ENCODE measurements at places on chromosomes 1 and 21.
A peak's percentile ranks its signal among the peaks of the same experiment; 100 is the strongest.

- no peak for DNase-seq
Measured at GRCh38 chr1:99784809-99785255, 18.4 kb upstream of the FRRS1 start.

DNA sequence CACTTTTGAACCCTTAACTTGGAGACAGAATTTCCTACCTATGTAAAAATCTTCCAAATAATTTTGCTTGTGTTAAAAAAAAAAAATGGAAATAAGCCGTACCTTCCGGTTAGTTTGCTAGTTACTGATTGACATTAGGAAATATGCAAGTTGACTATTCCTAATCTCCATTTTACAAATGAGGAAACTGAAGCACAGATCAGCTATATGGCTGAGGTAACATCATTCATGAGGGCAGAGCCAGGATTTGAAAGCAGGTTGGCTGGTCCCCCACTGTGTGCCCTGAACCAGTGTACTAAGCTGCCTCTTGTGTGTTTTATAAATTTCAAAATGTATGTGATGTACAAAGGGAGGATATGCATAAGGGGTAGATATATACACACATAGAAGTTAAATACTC, 29.6 kb downstream of the BACE2 start:
- DNase-seq = no peak

DNA sequence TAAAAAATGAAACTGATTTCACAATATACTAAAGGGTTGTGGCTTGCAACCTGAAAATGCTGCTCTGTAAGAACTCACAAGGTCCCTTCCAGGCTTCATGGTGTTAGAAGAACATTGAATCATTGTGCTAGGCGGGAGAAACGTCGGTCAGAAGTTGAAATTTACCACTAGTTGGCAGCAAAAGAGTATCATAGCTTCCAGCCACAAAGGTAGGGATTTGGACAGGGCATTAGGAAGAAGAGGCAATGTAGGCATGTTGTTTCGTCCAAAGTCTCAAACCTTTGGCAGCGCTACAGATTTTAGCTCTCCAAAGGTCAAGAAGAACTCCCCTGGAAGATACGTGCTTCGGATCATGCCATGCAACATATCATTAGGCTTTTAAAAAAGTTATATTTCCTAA, 62.5 kb upstream of the ZP4 start:
- DNase-seq = no peak

DNA sequence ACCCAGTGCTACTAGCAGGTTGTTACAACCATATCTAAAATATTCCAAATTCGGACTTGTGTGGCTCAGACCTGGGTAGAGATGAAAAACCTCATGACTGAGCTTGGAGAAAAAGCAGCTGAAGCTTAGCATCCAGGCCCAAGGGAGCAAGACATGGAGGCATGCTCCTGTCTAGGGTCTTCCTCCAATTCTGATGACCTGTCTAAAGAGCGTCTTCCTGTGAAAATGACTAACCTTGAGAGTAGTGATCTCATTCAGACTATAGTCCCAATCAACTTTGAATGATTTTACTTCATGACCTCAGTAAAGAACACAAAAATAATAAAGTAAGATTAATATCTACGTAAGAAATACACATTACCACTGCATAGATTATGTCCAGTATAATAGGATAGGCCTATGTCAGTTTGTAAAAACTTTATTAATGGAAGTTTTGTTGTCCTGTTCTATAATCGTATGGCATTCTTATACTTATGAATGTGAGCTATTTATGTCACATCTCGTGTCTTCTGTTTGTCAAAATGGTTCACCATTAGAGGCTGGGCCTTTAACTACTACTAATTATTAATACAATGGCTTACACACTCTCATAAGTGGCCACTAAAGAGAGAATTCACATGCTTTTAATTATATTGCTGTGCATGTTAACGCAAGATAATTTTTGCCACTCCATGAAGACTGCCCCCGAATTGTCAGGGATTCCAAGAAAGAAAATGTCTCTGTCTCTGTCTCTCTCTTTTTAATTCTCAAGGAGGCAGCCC, 201.3 kb downstream of the NCAM2 start:
- no peak for DNase-seq

GRCh38 chr21:24428591-24429199, 1178.6 kb downstream of the MRPL39 start:
- DNase-seq = no peak

DNA sequence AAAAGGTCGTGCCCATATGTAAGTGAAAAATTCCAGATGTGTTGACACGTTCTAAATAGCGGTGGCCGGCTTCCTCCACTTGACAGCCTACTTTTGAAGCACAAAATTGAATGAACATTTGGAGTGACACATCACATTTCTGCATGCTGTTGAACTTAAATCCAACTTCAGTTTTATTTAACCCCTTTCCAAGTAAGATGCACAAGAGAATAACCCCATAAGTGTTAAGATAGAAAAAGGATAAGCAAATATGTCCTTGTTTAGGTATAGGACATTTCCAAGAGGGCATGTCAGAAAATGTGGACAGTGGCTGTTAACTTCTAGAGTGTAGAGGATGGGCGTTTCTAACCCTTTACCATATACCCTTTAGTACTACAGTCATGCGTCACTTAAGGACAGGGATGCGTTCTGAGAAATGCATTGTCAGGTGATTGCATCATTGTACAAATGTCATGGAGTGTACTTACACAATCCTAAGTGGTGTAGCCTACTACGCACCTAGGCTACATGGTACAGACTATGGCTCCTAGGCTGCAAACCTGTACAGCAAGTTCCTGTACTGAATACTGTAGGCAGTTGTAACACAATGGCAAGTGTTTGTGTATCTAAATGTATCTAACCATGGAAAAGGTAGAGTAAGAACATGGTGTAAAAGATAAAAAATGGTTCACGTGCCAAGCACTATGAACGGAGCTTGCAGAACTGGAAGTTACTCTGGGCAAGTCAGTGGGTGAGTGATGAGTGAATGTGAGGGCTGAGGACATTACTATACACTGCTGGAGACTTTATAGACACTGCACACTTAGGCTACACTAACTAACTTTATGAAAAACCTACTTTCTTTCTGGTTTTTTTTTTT, 9.3 kb upstream of the FAM89A start:
- DNase-seq = no peak

GRCh38 chr1:68173936-68174737, 58.2 kb downstream of the WLS start:
- DNase-seq = no peak

GRCh38 chr1:28582248-28582615, 9.8 kb upstream of the RAB42 start:
- DNase-seq = no peak

GRCh38 chr1:45359882-45360513, 19.8 kb upstream of the MUTYH start:
- no peak for DNase-seq

DNA sequence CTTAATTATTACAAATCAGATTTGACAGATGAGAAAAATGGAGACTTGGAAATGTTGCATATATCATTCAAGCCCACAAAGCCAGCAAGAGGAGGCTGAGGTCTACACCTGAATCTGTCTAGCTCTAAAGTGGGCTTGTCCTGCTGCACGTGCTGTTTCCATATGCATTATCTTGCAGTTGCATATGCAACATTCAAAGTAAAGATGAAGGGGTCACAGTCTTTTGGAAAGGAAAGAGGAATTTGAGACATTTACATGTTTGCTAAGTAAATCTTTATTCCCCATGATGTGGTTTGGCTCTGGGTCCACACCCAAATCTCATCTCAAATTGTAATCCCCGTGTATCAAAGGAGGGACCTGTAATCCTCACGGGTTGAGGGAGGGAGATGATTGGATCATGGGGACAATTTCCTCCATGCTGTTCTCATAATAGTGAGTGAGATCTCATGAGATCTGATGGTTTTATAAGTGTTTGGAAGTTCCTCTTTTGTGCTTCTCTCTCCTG, 98.3 kb downstream of the BACH1 start:
- DNase-seq = no peak

GRCh38 chr1:147633759-147634158, 36.6 kb downstream of the ACP6 start:
- DNase-seq = no peak

DNA sequence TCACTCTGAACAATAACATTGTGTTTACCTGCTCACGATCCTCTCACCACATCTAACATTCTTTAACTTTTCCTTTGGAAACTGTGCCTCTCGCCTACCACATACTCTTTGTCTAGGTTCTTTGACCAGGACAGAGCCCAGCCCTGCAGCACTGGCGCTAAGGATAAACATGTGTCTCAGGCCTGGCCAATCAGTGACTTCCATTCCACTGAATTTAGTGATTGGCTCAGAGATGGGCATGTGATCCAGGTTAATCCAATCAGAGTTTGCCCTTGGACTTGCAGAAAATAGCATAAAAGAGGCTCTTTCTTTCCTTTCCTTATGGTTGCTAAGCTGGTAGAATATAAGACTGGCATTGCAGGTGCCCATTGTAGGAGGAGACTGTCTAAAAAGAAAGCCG, 605.7 kb downstream of the MATN1 start:
- DNase-seq = no peak

DNA sequence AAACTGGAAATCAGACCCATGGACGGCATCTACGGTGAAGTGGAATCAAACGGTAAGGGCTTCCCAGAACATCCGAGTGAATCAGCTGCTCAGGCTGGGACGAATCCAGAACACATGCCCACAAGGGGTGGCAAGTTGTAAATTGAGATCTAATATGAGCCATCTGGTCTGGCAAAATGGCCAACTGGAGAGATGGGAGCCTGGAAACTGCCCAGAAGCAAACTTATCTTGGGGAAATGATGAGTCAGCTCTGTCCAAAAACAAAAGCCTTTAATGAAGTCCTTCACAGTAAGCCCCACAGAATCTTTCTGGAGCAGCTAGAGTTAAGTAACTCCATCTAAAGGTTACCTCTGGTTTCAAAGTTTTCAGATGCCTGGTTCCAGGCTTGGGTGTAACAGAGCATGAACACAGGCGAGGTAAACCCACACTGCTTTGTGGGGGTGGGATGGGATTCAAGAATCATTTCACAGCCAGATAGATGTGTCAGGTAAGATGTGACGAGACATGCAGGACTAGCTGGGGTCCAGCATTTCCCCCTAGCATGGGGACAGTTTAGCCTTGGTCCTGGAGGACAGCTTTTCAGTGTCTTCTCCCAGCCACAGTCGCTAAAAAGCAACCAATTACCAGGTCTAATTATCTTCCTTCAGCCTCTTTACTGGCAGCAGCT, 10.5 kb upstream of the SRP9 start:
- DNase-seq = peak; percentile 76

GRCh38 chr1:201285846-201286245, 2.5 kb downstream of the PKP1 start:
- DNase-seq = no peak

DNA sequence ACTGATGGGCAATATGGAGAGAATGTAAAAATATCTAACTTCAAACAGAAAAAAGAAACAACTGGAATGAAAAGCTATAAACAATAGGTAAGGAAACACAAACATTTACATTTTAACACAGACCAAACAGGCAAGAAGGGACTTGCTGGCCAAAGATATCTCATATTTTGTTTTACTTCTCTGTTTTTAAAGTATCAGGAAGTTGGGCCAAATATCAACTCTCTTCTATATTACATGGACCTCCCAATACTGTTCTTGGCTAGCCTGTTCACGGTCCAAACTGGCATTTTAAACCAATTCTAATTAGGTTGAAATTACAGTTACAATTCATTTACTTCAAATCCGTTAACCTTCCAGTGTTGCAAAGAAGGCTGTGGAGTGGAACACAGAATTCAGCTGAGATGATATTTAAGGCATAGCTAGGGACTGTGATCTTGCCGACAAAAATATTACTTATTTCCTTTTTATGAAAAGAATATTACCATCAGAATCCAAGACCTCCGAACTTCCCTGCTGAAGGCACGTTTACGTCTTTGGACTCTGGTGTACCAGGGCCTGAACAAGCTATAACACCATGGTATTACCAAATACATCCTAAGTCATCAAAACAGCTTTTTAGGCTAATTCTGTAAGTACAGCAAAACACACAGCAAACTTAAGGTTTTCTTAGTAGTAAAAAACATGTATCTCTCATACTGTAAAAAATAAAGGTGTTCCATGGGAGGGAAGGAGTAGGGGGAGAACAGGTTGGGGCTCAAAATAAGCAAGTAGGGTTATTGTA, 165.4 kb downstream of the RUNX1 start:
- no peak for DNase-seq

GRCh38 chr21:35171385-35171784, 122.3 kb upstream of the RUNX1 start:
- DNase-seq = no peak

- DNase-seq = no peak
Measured at GRCh38 chr1:226497276-226497833, 51.2 kb upstream of the STUM start.

GRCh38 chr1:38210021-38210894, 163.7 kb upstream of the POU3F1 start:
- no peak for DNase-seq

DNA sequence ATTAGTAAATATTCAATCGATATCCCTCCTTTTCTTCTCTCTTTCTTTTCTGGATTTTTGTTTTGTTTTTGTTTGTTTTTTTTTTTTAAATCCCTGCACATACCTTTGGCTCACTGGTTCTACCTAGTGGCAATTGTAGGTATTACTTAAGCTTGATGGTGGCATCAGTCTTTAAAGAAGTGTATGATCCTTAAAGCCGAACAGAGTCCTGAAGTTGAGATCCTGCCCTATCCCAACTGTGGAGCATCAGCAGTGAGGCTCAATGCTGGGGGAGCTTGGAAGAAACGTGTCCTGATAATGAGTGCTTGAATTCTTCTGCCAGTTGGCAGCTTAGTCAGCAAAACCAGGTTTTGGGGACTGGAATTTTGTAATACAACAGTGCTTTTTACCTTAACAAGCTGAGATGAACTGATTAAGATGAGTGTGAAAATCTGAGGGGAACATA, 60.8 kb downstream of the FASLG start:
- no peak for DNase-seq

DNA sequence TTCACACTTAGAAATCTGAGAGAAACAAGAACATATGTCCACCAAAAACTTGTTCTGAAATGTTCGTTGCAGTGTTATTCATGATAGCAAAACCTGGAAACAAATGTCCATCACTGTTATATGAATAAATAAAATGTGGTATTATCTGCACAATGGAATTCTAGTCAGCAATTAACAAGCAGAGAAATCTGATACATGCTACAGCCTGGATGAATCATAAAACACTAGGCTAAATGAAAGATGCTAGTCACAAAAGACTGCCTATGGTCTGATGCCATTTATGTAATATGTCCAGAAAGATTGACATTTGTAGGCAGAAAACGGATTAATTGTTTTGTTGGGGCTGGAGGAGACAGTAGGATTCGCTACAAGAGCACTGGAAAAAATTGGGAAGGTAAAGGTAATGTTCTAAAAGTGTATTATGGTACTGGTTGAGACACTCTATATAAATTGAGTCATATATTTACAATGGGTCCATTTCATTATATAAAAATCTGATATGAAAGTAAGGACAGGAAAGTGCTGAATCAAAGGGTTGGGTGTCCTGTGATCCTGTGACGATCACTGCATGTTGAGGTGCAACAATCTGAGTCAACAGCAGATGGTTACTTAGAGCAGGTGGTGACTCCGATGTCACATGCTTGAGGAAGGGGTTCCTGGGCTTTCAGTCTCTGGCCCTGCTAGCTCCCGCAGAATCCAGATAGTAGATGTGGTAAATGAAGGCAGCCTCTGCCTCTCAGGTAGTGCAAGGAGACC, 102.1 kb upstream of the NBPF4 start:
- DNase-seq = no peak
